ENCODE measurements at places on chromosomes 4 and X.

- no peak for DNase-seq
These were observed 367.0 kb downstream of the RAB28 start for GRCh38 chr4:13117185-13117584.

DNA sequence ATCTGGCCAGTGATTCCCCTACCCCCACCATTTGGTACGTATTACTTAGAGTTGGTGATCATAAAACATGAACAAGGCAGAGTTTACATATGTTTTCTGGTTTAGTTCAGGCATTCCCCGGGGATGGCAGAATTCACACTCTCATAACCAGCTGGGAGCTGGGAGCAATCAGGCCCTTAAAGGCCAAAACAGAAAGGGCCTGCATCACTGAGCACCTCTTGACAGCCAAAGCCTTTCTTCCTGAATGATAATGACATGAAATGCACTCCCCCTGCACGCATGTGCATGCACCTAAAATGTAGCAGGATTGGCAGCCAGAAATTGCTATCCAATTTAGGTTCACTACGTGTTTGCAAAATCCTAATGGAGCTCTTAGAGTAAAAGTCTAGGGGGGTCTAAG, 235.4 kb downstream of the GPC3 start:
- DNase-seq, result no peak

DNA sequence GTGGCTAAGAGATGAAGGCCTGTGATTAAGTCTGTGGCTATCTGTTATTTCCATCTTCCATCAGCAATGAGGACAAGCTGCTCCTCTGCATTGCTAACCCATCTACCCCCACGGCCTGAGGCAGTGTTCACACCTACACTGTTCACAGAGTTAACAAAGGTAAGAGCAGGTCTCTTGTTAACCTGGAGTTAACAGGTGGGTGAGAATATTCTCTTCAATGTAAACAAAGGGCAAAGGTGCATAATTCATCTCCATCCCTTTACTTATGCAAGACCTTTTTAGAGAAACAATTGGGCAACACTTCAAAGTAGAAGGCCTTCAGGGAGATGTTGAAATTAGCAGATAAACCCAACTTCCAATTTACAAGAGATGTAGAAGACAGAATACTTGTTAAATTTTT, 2.8 kb downstream of the SLC35A2 start:
- no peak for DNase-seq

DNA sequence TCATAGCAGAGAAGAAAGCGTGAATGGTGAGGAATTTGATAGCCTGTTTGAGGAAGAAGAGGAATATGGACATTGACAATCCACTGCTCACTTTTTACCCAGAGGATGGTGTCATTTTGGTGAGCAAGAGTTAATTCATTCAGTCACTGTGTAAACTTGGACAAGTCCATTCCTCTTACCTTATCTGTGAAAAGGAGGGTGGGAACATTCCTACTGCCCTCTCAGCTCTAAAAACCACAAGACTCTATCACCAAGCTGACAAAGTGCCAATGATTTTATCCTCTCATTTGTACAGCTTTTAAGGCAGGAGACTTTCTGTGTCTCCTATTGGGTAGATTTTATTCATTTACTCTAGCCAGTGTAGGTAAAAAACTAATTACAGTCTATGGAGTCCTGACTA, 103.8 kb downstream of the LUZP4 start:
- DNase-seq, result no peak
